ENCODE measurements at places on chromosomes 16 and 17.

GRCh38 chr16:82016263-82016662 is 5.0 kb upstream of the SDR42E1 start:
- DNase-seq, result no peak

GRCh38 chr16:15993541-15993940 is 44.1 kb downstream of the ABCC1 start:
- no peak for DNase-seq

- DNase-seq, result no peak
Observed at GRCh38 chr17:62641153-62641552, 13.7 kb downstream of the MRC2 start.

GRCh38 chr16:50309527-50310307 is 43.4 kb downstream of the ADCY7 start:
- DNase-seq, result no peak

- DNase-seq, result no peak
Observed at GRCh38 chr17:67221062-67221998, 23.7 kb downstream of the HELZ start.

DNA sequence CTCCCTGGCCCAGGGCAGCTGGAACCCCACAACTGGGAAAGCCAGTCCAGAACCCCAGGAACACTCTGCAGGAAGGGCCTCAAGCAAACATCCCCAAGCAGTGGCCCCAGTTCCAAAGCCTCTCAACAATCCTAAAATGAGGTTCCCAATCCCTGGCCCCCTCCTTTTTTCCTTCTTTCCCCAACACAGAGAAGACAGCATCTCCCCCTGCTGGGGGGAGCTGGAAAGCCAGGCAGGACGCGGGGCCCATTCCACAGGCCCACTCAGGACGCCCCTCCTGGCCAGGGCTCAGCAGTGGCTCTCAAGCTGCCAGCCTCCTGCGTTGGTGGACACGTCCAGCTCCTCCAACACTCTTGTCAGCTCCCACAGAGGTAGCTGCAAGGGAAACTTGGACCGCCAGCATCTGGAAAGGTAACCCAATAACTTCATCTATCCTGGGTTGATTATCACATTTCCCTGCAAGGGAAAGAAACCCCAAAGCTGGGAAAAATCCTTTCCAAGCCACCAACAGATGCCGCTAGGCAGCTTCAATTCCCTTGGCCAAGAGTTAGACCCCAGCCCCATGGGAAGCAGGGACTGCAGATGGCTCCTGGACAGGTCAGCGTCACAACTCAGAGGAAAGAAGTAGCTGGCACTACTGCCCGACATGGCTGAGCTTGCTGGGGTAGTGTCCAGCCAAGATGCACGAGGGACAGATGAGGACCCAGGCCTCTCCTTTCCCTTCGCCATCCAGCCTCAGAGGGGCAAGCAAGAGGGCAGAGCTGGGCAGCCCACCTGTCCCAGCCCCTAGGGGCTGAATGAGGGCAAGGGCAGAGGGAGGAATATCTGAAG is 7.6 kb downstream of the HDAC5 start:
- no peak for DNase-seq

DNA sequence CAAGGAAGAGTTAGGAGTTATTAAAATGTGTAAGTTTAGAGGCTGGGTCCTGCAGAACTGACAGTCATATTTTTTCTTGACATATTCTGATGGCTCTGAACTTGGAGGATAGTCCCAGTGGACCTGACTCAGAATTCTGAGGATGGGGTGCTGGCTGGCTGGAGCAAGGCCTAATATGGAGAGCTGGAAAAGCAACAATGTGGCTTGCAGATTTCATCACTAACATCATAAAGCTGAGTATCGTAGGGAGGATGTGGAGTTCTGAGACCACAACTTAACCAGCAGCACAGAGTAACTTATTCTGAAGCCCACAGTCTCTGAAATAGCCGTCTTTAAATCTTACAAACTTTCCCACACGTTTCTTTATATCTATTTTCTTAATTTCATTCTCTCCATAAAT is 2.3 kb downstream of the KRTAP1-5 start:
- DNase-seq, result no peak

- no peak for DNase-seq
Observed at GRCh38 chr17:53942898-53943297, 120.2 kb downstream of the KIF2B start.

DNA sequence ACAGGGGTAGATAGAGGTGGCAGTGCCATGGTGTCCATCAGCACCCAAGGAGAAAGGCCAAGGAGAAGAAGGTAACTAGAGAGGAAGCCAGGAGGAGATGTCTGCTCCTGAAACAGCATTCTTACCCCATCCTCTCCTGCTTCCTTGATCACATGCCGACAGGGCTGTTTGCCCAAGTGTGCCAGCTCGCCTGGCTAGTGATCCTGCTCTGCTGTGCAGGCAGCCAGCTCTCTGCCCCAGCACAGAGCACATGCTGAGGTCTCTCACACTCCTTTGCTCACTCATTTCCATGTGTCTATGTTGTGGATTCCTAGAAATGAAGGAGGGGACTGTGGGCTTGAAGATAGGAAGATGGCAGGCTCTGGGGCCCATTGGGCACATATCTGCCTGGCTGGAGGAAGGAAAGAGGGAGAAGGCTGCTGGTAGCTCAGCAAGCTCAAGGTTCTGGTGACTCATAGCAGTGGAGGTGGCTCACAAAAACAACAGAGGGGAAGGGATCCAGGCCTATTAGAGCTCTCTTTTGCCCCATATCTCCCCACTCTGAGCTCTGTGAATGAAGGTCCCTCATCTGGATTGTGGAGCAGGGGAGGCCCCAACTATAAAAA is 54.3 kb downstream of the NEUROD2 start:
- no peak for DNase-seq

DNA sequence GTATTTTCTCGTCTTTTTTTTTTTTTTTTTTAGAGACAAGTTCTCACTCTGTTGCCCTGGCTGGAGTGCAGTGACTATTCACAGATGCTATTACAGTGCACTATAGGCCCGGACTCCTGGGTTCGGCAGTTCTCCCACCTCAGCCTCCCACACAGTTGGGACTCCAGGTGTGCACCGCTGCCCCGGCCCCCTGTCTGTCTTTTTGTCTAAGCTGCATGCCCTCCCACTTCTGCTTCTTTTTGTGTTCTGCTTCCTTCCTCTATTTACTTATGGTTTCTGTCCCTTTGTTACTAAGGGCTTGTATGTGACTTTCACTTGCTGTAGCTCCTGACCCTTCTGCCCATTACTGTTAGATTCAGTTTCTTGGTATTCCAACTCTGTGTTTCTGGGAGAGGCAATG is 20.5 kb downstream of the SLC7A6 start:
- DNase-seq, result no peak

- peak; percentile 43 for DNase-seq
Observed at GRCh38 chr17:76725580-76726230, 701 bp downstream of the JMJD6 start.

DNA sequence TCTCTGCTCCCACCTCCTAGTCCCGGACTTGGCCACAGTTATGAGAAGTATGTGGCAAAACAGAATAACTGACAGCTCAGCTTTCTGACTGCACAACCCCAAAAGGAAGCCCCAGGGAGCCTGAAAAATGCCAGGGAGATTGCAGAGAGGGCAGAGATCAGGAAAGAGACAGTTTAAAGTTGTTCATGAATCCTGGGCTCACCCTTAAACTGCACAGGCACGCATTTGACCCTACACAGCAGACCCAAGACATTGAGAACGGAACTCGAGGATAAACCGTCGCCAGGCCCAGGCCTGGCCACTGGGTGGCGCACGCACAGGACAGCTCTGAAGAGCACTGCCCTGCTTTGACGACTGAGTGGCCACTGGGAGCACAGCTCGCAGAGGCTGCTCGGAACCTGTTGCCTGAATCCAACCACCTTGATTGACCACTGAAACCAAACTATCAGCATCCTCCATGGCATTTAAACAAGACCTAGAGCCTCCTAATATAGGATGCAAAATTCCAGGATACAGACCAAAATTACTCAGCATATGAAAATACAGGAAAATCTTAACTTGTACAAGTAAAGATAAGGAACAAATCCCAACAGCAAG is 114.0 kb downstream of the C16orf95 start:
- DNase-seq, result no peak

DNA sequence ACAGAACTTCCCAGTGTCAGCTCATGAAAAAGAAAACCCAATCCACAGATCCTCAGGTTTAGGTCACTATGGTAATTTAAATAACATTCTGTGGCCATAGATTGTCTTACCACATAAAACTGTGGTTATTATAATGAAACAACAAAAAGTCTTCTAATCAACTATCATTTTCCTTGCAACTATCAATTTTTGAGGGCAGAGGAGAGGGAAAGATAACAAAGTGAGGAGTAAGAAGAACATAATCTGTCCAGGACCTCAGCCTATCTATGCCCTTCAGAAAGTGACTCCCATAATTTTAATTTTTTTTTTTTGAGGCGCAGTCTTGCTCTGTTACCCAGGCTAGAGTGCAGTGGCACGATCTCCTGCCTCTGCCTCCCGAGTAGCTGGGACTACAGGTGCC is 4.0 kb upstream of the GGNBP2 start:
- no peak for DNase-seq

- no peak for DNase-seq
Observed at GRCh38 chr17:83183145-83183948, 103.9 kb downstream of the METRNL start.

DNA sequence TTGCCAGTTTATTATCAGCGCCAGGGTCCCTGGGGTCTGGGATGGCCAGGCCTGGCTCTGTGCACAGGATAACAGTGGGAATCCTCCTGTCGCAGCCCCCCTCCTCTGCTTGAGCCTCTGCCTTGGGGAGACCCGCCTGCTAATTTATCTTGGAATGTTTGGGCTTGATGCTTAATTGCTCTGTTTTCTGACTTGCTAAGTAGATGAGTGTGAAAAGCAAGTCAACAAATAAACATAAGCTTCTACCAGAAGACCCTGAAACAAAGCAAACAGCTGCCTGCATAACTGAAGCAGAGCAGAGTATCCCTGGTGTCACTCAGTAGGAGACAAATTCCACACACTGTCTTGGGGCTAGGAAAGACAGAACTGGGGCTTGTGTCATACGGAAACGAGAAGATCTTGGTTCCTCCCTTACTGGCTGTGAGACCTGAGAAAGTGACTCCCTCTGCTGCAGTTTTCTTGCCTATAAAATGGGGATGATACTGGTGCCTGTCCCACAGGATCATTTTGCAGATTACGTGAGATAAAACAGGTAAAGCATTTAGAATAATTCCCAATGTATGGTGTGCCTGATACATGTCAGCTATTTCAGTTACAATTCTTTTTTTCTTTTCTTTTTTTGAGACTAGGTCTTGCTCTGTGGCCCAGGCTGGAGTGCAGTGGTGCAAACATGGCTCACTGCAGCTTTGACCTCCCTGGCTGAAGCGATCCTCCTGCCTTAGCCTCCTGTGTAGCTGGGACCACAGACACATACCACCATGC is 44.8 kb upstream of the IRX3 start:
- DNase-seq, result no peak

- DNase-seq, result no peak
Observed at GRCh38 chr17:75010683-75011400, 1.6 kb upstream of the MRPL58 start.

DNA sequence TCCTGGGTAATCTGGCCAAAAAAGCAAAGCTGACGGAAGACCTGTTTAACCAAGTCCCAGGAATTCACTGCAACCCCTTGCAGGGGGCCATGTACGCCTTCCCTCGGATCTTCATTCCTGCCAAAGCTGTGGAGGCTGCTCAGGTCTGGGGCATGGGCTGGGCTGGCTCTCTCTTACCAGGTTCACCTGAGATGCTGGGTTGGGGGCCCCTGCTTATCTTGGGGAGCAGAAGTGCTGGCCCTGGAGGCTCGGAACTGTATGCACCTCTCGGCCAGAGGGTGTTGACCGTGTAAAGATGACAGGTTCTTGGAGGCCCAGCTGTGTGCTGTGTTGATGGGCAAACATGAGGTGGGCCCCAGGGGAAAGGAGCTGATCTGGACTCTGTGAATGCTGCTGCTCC is 40.2 kb downstream of the GPT2 start:
- no peak for DNase-seq

DNA sequence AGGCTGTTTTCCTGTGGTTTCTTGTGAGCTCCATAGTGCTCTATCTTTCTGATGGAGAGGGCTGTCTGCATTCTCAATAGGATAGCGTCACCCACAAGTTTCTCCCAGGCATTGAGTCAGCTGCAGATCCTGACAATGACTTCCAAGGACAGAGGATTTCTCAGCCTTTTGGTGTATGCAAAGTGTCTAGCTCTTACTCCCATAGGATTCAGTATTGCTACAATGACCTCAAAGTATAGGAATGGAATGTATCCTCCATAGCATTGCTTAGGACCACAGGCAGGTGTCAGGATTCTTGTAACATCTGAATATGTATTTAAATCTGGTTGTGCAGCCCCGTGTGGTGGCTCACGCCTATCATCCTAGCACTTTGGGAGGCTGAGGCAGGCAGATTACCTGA is 32.3 kb downstream of the SMIM36 start:
- DNase-seq, result no peak

GRCh38 chr17:43434902-43435319 is 36.1 kb downstream of the ARL4D start:
- no peak for DNase-seq

DNA sequence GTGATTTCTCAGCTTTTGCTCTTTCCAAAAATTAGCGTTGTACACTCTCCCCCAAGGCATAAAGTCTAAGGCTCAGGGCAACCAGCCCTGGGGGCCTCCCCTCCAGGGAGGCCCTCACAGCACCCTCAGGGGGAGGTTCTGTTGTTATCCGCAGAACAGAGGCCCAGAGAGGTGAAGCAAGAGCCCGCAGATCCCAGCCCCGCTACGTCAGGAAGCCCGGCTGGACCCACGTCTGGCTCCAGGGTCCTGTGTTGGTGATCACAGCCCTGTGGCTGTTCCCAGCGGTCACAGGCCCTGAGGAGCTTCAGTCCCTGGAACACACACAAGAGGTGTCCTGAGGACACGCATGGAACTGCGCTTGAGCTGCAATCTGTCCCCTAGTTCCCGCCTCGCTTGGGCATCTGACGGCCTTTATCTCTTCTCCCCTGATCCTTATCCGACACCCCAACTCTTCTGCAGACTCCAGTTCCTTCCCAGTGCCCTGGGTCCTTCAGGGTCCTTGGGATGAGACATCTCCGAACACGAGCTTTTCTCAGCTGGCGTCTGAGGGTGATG is 1.1 kb upstream of the ZG16B start:
- DNase-seq, result no peak

DNA sequence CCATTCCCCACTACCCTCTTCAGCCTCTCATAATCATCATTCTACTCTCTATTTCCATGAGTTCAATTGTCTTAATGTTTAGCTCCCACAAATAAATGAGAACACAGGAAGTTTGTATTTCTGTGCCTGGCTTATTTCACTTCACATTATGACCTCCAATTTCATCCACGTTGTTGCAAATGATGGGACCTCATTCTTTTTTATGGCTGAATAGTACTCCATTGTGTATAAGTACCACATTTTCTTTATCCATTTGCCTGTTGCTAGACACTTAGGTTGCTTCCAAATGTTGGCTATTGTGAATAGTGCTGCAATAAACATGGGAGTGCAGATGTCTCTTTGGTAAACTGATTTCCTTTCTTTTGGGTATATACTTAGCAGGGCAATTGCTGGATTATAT is 42.3 kb downstream of the ERCC4 start:
- no peak for DNase-seq

- DNase-seq, result no peak
Observed at GRCh38 chr17:72423718-72424117, 302.9 kb downstream of the SOX9 start.

- no peak for DNase-seq
Observed at GRCh38 chr16:22217890-22218730, 12.0 kb downstream of the EEF2K start.

GRCh38 chr16:84553873-84554399 is 49.5 kb upstream of the MEAK7 start:
- no peak for DNase-seq
